ENCODE measurements at places on chromosomes 6 and 20. TPM values are rescaled to one million over a fixed set of nuclear protein-coding genes. Genes with fewer than 3 reads are reported as not detected.

The C6orf141 gene
- polyA plus RNA-seq, result 0.42 TPM

GRCh38 chr20:2469991-2470422, 582 bp downstream of the SNRPB start:
- DNase-seq, result no peak

The HSPA12B gene
- polyA plus RNA-seq, result 11.8 TPM

DNA sequence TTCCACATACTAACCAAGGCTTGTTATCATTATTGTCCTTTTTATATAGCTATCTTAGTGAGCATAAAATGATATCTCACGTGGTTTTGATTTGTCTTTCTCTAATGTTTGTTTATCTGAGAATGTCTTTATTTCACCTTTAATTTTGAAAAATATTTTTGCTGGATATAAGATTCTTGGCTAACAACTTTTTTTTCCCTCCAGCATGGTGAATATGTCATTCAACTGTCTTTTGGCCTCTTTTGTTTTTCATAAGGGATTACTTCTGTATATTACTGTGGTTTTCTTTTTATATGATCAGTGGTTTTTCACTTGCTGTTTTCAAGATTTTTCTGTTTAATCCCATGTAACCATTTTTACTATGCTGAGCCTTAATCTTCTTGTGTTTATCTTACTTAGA, 141.0 kb downstream of the GRM1 start:
- DNase-seq, result no peak

The CFAP206 gene
- 0.19 TPM for polyA plus RNA-seq

The BNIP5 gene
- polyA plus RNA-seq, result not detected

DNA sequence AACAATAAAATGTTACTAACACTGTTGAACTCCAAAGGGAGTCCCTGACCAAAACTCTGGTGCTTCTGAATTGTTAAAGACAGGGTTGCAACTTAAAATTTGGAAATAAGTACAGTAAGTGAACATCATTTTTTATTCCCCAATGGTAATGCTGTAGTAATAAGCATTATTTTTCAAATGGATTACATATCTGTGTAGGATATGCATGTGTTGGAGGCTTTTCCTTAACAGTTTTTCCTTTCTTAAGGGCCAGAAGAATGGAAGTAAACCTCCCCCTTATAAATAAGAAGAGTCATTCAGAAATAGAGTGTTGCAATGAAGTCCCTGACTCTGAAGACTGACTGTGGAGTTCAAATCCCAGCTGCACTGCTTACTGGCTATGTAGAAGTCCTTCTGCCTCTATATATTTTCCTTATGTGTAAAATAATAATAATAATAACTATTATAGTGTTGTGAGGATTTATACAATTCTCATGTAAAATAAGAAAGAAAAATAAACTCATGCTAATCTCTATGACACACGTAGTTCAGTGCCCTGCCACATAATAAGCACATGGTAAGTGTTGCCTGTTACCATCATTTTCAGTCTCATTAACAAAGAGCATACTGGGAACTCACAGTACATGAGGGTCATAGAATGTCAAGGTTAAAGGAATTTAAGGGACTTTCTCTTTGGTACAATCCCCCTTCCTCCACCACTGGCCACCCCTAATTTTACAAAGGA, 129.8 kb upstream of the SMLR1 start:
- no peak for DNase-seq

DNA sequence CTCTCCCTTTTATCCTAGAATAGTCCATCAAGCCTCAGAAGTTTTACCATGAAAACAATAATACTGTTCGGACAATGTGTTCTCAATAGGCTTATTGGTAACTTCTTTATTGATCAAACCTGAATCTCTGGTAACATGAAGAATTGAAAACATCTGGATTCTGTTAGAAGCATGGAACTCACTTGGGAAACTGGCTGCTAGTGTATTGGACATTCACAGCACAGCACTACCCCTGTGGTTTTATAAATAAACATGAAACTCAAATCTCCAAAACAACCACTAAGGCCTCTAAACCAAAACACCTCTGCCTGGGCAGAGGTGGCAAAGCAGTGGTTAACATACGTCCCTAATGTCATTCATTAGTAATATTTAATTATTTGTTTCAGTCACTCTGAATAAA, 157.6 kb upstream of the KCNQ5 start:
- no peak for DNase-seq

DNA sequence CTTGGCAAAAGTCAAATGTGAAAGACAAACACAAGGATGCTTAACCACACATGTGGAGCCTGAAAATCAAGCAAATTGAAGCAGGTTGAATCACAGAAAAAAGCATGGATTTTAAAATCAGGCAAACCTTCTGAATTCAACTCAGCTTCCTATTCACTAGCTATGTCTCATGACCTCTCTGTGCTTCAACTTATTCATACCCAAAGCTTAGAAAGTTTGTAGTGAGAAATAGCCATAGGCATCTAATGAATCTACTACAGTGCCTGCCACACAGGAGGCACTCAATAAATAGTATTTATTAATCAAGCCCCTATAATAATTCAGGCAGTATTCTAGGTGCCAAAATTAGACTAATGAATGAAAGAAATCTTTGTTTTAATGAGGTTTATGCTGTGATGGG, 112.2 kb upstream of the TNFAIP3 start:
- DNase-seq, result no peak

The ADGRF1 gene
- polyA plus RNA-seq, result not detected

The GNRH2 gene
- not detected for polyA plus RNA-seq

GRCh38 chr20:37385659-37386504, 39.9 kb downstream of the SRC start:
- DNase-seq, result peak; percentile 25

DNA sequence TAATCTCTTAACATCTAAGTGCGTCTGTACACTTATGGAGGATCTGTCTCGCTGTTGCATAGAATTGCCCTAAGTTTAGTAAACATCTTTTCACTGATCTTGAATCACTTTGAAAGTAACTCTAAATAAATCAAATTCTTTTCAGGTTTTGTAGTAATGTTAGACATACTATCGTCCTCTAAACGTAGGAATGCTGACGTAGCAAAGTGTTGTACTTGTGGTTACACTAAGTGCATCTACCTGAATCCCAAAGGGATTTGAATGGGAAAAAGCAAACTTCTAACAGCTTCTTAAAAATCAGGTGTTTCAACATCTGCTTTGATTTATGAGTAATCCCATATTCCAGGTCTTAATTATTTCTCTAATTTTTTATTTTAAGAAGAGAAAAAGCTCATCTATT, 49.8 kb downstream of the MAP7 start:
- no peak for DNase-seq

DNA sequence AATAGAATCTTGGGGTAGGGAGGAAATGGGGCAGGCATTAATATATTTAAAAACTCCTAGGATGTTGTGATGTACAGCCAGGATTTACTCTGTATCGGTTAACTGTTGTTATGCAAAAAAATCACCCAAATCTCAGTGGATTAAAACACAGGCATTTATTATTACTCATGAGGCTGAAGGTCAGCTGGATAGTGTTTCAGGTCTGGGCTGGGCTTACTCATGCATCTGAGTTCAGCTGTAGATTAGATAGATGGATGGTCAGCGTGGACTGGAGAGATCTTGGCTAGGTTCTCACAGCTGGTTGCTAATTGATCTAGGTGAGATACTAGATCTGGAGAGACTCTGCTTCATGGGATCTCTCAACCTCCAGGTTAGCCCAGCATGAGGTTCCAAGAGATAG, 131.4 kb downstream of the BTBD3 start:
- no peak for DNase-seq

GRCh38 chr20:23298155-23298554, 52.4 kb upstream of the NXT1 start:
- no peak for DNase-seq

DNA sequence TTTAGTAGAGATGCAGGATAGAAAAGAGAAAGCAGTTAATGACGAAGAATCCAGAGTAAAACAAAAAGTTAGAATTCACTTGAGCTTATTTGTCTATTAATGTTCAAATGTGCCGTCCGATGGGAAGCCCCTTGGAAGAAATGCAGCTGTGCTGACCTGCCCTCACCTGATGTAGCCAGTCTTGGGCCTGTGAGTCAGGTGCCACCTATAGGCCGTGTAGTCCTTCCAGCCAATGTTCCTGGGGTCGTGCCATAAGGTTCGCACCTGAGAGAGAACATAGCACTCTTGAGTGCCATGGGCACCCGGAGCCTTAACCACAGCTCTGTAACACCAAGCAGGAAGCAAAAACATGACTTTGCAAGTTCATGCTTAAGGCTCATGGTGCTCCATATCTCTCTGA, 32.4 kb downstream of the THBS2 start:
- no peak for DNase-seq

The NMBR gene
- polyA plus RNA-seq, result not detected

GRCh38 chr6:125612345-125612846, 137.0 kb upstream of the HEY2 start:
- DNase-seq, result no peak

The THBD gene
- 24.0 TPM for polyA plus RNA-seq

DNA sequence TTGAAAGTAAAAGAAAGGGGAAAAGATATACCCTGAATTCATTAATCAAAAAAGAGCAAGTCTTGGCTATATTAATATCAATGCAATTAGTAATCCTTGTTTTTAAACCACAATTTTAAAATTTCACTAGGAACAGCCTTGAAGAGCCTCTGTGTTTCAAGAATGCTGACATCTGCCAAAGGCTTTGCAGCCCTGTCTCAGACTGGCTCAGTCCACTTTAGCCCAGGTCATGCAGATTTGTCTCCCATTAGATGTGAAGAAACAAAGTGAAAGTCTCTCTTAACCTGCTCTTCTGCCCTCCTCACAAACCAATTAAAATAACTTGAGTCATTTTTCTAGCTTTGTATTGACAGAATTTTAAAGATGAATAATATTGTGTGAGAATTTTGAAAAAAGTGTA, 102.7 kb upstream of the CARMIL1 start:
- DNase-seq, result no peak

DNA sequence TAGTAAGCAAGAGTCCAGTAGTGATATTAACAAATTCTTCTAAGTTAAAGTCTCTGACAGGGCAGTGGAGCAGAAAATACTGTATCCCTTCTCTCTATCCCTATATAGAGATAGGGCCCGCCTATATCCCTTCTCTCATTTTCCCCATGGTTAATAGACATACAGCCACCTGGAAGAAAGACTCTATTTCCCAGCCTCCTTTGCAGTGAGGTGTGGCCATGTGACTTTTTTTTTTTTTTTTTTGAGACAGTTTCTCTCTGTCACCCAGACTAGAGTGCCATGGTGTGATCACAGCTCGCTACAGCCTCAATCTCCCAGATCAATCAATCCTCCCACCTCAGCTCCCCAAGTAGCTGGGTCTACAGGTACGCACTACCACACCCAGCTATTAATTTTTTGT, 16.7 kb upstream of the CDK5RAP1 start:
- no peak for DNase-seq

DNA sequence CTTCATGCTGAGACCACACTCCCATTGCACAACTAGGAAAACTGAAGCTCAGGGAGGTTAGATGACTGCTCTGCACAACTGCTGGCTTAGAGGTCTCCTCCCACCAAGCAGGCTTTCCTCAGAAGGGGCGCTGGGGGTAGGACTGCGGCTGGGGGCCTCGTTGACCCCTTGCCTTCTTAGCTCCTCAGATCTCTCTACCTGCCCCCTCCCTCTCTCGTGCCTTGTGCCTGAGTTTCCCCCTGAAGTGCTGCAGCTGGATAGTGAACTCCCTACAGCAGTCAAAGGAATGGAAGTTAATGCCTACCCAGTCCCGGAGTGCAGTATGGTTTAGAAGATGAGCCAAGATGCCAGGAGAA, 149.8 kb downstream of the GRM4 start:
- no peak for DNase-seq

DNA sequence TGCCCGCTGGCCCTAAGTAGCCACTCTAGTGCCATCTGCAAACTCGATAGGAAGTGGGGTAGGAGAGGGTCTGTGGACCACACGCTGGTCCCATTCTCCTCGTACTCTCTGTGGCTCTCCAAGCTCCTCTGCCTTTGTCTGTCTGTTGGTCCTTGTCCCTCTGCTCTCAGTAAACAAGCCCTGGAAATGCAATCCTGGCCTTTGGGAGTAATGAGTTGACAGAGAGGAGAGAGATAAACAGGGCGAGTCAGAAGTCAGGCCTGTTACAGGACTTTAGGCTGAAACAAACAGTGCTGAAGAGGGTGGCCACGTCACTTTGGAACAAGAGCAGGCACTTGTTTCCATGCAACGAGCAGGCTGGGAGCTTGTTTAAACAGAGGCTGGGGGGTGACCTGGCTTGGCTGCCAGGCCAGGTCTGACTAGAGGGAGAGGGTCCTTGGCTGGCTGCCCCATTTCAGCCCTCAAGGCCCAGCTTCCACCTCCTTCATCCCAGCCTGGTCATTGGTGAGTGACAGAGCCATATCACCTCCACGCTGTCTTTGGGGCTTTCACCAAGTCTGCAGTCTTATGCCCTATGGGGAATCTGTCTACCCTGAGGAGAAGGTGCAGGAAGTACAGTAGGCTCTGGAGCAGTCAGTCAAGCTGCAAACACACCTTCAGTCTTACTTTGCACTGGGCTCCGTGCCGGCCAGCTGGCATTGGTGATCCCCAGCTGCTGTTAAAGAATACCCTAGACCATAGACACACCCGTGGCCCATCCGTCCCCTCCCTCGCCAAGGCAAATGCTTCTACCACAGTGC, 22.6 kb downstream of the FOXP4 start:
- peak; percentile 57 for DNase-seq

DNA sequence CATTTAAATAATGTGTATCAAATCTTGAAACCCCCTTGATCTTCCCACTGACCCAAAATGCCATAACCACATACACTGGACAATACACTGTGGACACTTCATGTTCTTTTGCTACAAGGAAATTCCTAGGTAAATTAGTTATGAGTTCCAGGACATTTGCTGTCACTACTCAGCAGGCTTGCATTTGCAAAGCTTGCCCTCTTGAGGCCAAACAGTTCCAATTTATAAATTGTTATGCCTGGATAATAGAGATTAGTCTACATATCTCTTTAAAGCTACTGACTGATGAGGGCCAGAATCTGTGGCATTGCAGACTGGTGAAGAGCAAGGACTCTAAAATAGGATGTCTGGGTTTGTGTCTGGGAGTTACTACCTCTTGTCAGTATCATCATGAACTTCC, 17.4 kb upstream of the RAB32 start:
- DNase-seq, result no peak

The RIMS1 gene
- polyA plus RNA-seq, result not detected

- no peak for DNase-seq
Observed at GRCh38 chr6:163290545-163291274, 123.8 kb upstream of the QKI start.

DNA sequence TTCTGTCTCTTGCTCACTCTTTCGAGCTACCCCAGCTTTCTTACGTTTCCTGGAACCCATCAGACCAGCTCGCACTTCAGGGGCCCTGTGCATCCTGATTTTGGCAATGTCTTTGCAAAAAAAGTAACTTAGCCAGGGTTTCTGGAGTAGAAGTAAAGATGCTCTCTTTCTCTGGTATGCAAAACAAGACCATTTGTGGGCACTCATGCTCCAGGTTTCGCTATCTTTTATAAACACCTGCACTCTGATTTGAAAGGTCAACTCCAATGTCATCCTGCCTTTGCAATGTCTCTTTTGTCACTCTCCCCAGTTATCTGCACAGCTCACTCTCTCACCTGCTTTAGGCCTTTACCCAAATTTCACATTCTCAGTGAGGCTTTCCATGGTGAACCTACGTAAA, 869.1 kb downstream of the QKI start:
- no peak for DNase-seq

All from heart left ventricle (tissue), 16 donors.